ENCODE measurements at places on chromosomes 1 and 21.

GRCh38 chr1:30603081-30603858, 120.1 kb downstream of the MATN1 start:
- DNase-seq: no peak

DNA sequence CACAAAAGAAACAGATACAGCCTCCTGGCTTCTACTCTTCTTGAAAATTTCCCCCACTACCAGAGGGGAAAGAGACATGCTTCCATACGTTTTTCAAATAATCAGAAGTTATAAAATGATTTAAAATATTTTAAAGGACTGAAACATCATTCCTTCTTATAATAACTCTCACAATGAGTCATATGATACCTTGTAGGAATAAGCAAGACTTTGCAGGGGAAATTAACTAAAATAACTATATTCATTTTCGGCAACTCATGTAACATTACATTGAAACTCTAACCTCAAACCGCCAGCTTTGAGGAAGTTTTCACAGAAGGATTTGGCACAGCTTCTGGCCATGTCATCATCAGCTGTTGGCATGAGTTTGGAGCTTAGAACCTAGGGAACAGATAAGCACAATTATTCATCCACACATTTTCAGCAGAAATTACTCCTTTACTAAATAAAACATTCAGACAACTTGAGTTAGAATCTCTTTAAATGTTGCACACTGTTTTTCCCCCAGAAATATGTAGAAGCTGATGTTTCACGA, 85.9 kb downstream of the USP24 start:
- no peak for DNase-seq

GRCh38 chr21:39182484-39183271, 573 bp downstream of the PSMG1 start:
- no peak for DNase-seq

GRCh38 chr1:157195521-157196244, 57.5 kb upstream of the ETV3 start:
- no peak for DNase-seq

- DNase-seq: no peak
These were observed 148.1 kb downstream of the NRIP1 start for GRCh38 chr21:14916676-14917141.

DNA sequence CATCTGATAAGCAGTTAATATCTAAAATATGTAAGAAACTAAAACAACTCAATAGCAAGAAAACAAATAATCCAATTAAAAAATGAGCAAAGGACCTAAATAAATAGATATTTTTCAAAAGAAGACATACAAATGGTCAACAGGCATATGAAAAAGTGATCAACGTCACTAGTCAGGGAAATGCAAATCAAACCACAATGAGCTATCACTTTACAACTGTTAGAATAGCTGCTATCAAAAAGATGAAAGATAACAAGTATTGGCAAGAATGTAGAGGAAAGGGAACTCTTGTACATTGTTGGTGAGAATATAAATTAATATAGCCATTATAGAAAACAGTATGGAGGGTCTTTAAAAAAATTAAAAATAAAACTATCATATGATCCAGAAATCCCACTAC, 40.7 kb upstream of the NEK7 start:
- DNase-seq: no peak

GRCh38 chr1:53348486-53349368, 20.9 kb upstream of the LRP8 start:
- DNase-seq: no peak

DNA sequence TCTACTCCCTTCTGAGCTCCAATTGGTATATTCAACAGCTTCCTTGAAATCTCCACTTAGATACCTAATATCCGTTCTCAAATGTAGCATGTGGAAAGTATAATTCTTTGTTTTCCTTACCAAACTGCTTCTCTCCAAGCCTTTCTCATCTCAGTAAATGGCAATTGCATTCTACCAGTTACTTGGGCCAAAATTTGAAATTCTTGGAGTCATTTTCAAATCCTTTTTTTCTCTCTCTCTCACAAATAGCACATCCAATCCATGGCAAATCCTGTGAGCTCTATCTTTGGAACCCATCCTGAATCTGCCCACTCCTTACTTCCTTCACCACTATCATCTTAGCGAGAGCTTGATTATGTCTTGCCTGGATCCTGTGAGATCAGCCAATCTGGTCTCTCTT, 39.3 kb upstream of the SLC35F3 start:
- DNase-seq: no peak

DNA sequence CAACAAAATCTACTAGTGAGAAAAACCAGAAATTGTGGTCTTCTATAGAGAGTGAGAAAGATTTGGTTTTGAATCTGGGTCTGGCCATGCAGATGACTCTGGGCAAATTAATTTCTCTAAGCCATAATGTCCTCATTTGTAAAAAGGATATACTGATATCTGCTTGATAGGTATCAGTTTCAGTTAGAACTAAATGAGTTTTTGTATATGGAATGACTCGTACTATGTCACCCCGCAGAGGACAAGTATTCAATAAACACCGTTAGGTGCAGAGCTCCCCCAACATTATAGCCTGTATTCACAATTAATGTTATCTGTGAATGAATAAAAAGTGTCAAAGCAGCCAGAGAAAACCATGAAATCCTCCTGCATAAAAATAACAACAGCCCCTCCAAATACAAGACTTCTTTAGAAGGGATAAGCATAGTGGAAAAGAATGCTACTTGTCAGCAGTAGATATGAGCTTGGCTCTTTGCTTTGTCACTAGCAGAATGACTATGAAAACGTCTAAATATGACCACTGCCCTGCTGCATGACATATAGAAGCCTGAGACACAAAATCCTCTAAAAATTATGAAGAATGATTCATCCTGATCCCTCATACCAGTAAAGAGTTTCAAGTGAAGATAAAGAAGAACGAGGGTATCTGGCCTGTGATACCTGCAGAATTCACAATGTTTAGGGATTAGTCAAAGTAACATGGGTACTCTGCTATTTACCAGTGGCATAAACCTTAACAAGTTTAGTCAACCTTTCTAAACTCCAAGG, 17.8 kb downstream of the SCAF4 start:
- no peak for DNase-seq

DNA sequence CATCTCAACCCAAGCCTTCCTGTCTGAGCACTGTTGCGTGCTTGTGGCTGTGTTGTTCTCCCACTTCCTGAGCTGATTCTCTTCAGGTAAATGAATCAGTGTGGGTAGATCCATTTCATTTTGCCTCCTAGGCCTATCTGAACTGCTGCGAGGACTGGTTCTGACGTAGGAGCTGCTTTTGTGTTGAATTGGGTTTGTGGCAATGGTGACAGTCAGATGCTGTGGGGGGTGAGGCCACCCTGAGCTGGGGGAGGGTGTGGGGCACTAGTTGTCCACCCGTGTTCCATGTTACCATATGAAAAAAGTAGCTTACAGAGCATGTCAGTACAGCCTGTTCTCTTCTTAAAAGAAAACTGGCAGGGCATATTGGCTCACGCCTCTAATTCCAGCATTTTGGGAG, 81.5 kb downstream of the MRPS6 start:
- no peak for DNase-seq

- DNase-seq: no peak
These were observed 56.9 kb upstream of the LBR start for GRCh38 chr1:225484657-225485214.

- DNase-seq: no peak
These were observed 296.0 kb downstream of the HHAT start for GRCh38 chr1:210624722-210625121.

DNA sequence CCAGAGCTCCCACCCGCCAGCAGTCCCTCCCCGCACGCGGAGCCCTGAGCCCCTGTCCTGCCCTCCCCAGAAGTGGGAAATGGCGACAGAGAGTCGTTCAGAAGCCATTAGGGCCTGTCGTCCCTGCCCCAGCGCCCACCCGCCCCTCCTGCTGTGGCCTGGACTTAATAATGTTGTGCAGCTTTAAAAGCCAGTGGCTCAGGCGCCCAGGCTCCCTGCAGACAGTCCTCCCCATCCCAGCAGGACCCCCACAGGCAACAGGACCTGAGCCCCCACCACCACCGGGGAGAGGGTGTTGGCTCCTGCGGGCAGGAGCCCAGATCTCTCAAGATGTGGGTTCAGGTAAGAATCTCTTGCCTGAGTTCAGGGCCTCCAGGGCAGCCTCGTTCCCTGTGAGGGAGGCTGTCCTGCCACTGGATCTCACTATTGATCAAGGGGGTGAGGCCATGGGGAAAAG, 125.3 kb upstream of the RUNX3 start:
- DNase-seq: no peak

DNA sequence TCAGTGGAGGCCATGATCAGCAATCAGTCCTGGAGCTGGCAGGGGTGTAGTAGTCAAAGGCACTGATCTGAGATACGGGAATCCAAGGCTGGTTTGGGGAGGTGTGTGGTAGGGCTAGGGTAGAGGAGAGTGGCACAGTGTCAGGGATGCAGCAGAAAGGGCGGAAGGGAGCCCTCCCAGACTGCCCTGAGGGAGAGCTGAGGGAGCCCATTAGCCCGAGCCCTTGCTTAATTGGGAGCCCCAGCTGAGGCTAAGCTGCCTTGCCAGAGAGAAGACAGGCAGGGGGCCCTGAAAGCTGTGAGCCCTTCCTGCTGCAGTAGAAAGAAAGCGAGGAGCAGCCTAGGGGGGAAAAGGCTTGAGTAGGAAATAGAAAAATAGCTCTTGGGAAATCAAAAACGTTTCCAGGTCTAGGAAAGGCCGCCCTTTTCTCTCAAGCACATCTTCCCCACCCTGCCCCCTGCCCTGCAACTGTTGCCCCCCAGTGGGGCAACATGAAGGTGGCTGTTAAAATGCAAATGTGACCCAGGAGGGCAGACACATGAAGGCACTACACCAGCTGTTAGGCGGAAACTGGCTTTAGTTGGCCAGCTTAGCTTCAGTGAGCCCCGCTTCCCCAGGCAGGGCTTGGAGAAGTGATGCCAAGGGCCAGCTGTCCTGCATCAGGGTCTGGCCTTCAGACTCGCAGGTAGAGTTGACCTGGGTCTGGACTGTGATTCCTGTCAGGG, 106.2 kb downstream of the UCK2 start:
- DNase-seq: no peak

GRCh38 chr1:164054331-164054730, 504.7 kb upstream of the PBX1 start:
- DNase-seq: no peak

- no peak for DNase-seq
These were observed 202.5 kb downstream of the TTLL7 start for GRCh38 chr1:83796409-83796808.

GRCh38 chr1:212920896-212921295, 29.4 kb upstream of the VASH2 start:
- no peak for DNase-seq

- no peak for DNase-seq
These were observed 112.5 kb downstream of the RRAGC start for GRCh38 chr1:38746941-38747600.

GRCh38 chr1:151407304-151407703, 7.9 kb downstream of the PSMB4 start:
- no peak for DNase-seq

DNA sequence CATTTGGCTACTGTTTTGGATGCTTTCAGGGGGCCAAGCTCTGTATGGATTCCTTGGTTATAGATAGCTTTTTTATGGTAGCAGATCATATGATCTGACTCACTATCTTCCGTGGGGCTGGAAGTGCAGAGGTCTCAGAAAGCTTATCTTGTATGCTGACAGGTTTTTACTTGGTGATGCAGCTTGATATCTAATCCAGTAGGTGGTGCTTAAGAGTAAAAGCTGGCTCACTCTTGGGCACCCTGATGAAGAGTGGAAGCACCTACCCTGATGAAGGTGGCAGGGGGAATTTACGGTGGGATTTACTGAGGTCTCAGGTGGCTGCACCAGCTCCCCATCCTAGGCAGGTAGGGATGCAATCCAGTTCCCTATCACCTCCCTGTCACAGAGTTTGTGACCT, 151.2 kb downstream of the PTBP2 start:
- DNase-seq: no peak

DNA sequence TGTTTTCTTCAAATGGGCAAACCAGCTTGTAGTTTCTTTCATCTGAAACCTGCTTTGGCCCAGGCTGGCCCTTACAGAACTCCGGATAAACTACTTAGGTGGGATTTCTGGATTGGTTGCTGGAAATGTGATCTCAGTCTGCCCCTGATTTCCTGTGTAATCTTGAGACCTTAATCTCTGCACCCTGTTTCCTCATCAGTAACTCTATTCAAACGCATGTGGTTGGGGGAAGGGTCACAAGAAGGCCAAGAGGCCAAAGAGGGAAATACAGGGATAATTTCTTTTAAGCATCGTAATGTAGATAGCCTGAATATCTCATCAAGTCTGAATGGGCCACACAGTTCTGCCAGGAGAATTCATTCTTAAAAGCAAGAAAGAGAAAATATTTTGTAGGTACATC, 483.6 kb downstream of the LTN1 start:
- no peak for DNase-seq
